ENCODE measurements at places on chromosomes 7 and 10.

DNA sequence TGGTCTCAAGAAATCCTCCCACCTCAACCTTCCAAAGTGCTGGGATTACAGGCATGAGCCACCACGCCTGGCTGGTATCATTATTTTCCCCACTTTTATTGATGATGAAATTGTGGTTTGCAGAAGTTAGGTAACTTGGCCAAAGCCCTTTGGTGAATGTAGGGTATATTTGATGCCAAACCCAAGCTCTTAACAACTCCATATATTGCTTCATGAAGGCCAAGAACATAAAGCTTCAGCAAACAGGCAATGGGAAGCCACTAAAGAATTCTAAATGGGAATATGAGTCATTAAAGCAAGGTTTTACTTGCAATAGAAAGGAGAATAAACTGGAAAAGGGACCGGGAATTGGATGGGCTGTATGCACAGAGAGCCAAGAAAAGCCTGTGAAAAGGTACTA, 142.7 kb downstream of the KMT2E start:
- DNase-seq, result no peak

- DNase-seq, result no peak
Observed at GRCh38 chr7:93719546-93719945, 145.0 kb upstream of the CALCR start.

DNA sequence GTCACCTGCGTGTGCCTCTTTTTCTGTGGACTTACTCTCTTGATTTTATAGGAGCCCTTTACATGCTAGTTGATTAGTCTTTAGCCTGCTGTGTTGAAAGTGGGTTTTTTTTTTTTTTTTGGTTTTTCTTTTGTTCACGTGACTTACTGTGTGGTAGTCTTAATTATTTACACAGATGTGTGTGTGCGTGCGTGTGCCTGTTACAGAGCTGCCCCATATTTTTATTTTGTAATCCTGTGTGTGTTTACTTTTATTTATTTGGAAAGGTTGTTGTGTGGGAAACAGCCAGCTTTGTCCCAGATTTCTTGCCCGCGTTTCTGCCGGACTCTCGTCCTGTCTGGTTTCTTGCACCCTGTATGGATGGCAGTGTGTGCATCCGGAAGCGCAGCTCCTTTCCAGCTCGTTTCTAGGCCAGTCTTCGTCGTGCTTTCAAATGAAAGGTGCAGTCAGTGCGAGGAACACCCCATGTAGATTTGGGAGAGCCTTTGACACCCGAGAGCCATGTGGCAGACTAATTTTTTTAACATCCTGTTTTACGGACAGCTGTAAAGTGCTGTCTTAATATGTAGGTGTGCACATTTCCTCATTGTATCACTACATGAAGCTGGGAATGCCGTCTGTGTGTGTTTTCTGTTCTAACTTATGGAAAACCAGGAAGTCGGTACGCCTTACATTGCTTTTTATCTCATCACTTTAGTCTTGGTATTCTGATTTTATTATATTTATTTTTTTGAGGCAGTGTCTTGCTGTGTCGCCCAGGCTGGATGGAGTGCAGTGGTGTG, 55.6 kb downstream of the DNAJB6 start:
- DNase-seq, result no peak

GRCh38 chr10:95906677-95907455, 909 bp upstream of the CC2D2B start:
- peak; percentile 27 for DNase-seq

DNA sequence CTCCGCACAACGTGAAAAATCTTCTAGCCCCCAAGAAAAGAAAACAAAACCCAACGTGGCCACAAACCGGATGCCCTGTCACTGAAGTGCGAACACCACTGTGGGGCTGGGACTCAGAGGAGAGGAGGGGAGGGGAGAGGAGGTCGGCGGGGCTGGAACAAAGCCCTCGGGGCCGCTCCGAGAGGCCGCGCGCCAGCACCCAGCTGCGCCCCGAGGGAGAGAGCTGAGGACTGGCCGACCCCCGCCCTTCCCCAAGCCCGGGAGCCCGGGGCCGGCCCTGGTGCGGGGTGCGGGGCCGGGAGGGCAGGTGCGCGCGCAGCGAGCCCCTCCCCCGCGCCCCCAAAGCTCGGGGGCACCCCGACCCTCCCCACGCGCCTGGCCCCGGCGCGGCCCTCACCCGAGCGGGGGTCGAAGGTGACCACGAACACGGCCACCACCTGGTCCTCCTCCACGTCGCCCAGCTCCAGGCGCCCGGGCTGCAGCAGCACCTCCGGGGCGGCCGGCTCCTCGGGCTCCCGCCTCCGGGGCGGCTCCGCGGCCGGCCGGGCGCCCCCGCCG, 398 bp downstream of the DENND11 start:
- DNase-seq, result peak; percentile 25

- DNase-seq, result no peak
Observed at GRCh38 chr10:83582407-83583095, 556.8 kb upstream of the GHITM start.

Measured in activated CD4-positive, alpha-beta T cell treated with anti-CD3 and anti-CD28 coated beads, Interleukin-2, amount 50 U/mL, for 24 hours (primary cell).